ENCODE measurements at places on chromosomes 7 and 10.

- no peak for DNase-seq
These were observed 15.7 kb downstream of the JCAD start for GRCh38 chr10:30043476-30044270.

- DNase-seq = no peak
These were observed 4.9 kb downstream of the PRTFDC1 start for GRCh38 chr10:24947304-24948097.

DNA sequence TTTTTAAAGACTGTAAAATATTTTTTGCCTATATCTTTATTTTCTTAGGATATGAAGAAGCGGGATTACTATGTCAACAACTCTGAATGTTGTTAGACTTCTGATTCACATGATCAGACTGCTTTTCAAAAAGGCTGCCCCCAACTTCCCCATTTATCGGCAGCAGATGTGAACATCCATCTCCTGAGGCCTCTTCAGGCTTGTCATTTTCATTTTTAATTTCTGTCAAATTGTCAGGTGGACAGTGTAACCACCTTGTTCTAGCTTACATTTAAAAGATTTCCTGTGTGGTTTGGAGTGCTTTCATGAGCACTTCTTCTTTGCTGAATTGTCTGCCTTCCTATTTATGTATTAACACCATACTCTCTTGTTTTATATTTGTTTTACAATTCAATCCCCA is 78.8 kb upstream of the GSDME start:
- DNase-seq = no peak

GRCh38 chr10:63005246-63005645 is 127.9 kb upstream of the NRBF2 start:
- no peak for DNase-seq

DNA sequence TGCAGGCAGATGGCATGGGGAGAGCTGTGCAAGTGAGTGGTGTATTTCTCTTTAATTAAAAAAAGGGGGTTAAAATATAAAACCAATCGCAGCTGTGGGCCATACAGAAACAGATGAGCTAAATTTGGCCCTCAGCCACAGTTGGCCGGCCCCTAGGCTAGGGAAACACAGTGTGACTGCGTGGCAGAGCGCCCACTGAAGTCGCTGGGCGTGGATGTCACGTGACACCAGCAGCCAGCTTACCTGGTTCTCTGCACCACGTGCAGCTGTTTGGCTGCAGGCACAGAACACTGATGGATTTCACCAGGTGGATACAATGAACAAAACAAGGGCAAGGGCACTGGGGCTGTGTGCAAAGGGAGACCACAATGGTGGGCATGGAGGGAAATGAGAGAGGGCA is 119.3 kb upstream of the ZNF746 start:
- no peak for DNase-seq

- no peak for DNase-seq
These were observed 24.2 kb upstream of the CHST3 start for GRCh38 chr10:71939861-71940474.

- no peak for DNase-seq
These were observed 42.4 kb upstream of the SEPTIN7 start for GRCh38 chr7:35758421-35758820.

DNA sequence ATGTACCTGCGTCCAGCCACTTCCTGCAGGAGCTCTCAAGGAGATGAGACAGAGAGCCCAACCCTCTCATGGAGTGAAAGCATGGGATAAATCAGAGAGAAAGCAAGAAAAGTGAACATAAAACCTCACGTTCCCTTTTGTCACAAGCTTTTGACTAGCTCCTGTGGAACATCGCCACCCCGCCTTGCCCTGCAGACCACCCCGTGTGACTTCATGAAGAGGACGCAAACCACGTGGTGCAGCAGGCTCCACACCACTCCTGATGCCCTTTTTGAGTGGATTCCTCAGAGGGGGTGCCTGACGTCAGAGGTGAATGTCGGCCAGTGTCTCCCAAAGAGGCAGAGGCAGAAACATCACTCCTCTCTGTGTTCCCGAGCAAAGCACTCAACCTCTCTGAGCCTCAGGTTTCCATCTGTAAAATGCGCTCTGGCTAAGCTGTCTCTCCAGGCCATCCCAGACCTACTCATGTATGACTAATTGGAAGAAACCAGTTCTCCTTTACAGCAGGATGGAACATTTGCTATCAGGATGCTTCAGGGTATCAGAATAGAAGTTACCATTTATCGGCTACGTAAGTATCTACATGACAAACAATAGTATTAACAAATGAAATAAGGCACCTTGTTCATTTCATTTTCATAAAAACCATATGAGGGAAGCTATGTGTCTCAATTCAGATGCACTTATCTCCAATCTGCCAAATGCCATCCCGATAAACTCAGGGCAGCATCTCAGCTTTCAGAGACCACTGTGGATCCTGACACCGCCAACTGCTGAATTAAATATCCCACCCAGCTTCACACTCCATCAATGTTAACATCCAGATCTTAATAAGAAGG is 5.3 kb downstream of the ZNF488 start:
- DNase-seq = no peak

- no peak for DNase-seq
These were observed 320.0 kb upstream of the C7orf33 start for GRCh38 chr7:148270576-148270975.

DNA sequence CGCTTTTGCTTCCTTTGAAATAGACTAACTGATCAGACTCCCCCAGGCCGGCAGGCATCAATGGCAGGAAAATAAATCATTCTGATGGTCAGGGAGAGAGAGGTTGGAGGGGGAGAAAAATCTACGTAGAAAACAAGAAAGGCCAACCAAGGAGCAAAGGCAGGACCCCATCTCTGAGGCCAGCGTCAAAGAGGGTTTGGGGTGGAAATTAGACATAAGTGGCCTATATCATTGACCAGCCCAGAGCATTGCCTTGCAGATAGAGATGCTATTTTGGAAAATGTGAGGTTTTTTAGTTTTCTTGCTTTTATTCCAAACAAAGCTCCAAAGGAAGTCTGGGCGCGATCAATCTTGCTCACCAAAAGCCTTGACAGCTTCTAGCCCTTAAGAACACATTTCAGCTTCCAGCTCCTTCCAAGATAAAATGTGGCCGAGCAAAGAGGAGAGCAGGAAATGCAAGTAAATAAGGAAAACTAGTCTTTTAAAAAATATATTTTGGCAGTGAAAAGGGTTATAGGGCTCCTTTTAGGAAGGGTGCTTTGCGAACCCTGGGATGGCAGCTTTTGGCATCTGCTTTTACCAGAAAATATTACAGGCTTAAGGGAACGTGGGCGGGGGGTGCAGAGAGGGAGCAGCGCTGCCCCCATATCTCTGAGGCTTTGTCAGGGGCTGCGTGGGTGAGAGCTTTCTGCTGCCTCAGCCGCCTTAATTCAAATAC is 2.0 kb upstream of the HOXA2 start:
- no peak for DNase-seq

- no peak for DNase-seq
These were observed 1164.7 kb upstream of the AUTS2 start for GRCh38 chr7:68433462-68434070.

DNA sequence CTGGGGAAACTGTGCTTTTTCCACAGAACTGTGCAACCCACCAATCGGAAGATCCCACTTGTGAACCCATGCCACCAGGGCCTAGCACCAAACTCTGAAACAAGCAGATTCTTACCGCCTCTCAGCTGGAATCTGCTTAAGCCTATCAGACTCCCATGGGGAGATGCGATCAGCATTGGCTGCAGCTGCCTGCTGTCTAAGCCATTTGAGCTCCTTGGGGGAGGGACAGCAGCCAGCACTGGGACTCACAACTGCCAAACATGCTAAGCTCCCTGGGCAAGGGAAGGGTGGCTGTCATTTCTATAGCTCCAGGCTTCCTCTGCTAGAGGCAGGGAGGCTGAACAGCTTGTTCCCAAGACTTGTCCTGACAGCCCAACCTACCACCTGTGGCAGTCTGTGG is 283.8 kb downstream of the CDK14 start:
- DNase-seq = no peak

GRCh38 chr7:2781636-2782035 is 62.5 kb downstream of the GNA12 start:
- no peak for DNase-seq

GRCh38 chr10:70335246-70335613 is 47.2 kb downstream of the LRRC20 start:
- DNase-seq = no peak

- DNase-seq = no peak
These were observed 142.3 kb downstream of the NRP1 start for GRCh38 chr10:33192190-33192589.

GRCh38 chr10:90227786-90228185 is 526.4 kb downstream of the KIF20B start:
- no peak for DNase-seq

DNA sequence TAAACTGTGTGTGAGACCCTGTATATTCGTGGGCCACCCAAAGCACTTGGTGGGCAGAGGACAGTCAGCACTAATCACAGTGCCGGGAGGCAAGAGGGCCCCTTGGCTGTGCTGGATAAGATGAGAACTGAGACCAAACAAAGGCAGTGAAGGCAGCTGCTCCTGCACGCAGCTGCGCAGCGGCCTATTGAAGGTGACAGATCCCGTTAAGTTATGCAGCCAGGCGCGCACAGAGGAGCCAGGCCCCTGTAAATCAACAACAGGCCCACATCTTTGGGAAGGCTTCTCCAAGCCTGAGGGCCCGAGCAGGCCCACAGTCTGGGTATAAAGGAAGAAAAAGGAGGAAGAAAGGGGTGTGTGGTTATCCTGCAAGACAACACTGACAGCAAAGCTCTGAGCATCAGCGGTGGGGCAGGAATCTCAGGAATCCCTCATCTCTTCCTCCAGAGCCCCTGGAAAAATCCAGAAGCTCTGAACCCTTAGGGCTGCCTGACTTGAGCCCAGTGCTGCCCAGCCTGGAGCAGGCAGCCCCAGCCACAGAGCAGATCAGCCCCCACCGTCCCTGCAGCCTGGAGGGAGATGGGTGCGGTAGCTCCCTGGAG is 154.2 kb downstream of the ARHGAP12 start:
- DNase-seq = no peak

DNA sequence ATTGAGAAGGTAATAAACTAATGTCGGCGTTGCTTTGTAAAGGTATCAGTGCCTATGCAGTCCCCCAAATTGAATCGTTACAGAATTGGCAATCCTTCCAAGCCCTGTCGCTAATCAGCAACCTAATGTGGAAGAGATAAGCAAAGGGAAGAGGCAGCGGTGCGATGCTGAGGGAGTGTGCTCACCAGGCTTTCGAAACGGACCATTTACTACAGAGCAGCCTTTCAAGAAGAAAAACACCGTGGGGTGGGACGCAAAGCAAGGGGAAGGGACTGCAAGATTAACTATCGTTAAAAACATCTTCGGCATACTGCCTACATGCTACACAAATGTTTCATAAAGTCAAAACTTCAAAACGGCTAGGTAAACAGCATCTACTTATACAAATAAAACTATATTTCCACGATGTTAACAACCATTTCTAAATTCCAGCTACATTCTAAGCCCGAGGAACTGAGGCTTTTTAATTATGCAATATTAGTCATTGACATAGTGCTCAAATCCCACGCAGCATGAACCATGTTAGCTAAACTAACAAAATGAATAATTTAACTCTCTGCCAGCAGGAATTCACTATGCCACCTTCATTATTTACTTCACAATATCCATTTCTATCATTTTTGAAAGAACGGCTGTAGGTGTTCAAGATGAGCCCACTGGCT is 85.2 kb downstream of the CHCHD3 start:
- DNase-seq = no peak

- DNase-seq = no peak
These were observed 123.3 kb downstream of the NRCAM start for GRCh38 chr7:108332937-108333336.

DNA sequence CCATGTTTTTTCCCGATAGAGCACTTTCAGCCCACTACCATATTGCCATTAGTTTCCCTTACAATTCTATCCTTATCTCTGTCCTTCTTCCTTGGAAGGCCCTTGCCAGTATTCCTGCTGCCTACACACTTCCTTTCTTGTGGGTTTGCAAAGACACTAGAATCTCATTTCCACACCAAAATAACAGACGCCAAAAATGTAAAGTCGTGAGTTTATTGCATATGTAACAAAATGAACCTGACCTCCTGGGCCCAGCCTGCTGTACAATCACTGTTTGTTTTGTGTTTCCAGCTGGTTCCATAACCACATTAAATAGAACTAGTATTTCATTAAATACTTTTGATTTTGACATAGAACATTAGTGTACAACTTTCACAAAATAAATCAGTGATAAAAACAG is 116.7 kb downstream of the SMURF1 start:
- DNase-seq = no peak

- no peak for DNase-seq
These were observed 39.5 kb downstream of the TACR2 start for GRCh38 chr10:69377191-69377590.

- no peak for DNase-seq
These were observed 164.9 kb downstream of the ELMO1 start for GRCh38 chr7:37283716-37284115.

DNA sequence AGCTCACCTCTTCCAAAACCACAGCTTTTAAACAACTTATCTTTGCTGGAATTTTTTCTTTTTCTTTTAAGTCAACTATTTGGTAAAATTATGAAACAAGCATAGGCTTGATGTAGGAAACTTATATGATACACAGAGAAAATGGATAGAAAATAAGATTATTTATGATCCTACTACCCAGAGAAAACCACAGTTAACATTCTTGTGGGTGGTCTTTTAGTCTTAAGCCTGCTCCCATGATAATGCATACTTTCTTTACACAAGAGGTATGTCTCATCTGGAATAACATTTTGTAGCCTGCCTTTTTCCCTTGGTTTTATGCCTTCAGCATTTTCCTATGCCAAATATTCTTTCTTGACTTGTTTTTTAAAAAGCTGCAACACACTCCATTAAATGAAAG is 21.4 kb downstream of the PLPP4 start:
- no peak for DNase-seq

GRCh38 chr10:111856631-111857030 is 326.9 kb downstream of the GPAM start:
- no peak for DNase-seq

DNA sequence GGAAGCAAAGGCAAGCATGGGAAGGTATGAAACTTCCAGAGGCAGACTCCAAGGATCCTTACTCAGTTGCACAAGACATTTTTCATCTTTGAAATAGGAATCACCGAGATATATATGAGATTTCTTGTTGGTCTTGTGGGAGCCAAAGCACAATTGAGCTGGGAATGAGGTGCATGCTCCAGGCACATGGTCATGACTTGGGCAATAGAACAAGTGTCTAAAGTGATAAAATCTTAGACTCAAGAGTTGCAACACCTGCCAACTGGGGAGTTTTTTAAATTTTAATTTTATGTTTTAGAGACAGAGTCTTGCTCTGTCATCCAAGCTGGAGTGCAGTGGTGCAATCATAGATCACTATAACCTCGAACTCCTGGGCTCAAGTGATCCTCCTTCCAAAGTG is 169.5 kb upstream of the ADCY1 start:
- no peak for DNase-seq
